ENCODE measurements at places on chromosomes 4 and X. TPM values are rescaled to one million over a fixed set of nuclear protein-coding genes. Genes with fewer than 3 reads are reported as not detected.

DNA sequence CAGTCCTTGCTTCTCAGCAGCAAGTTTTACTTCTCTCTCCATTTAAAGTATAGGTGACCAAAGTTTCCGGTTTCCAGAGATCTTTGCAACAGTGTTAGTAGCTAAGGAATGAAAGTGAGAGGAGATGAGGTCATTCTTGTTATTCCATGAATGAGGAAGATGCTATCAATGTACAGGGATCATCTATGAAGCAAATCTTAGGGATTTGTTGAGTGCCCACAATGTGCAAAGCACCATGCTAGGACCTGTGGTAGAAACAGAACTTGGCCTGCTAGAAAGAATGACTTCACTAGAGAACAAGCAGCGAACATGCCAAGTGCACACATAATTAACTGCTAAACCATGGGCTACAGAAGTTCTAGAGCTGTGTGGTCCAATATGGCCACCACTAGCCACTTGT is 112.5 kb downstream of the MID1 start:
- H3K4me1 ChIP-seq, result no peaks in the 10 kb centered on the region
- no peaks in the 10 kb centered on the region for H3K27me3 ChIP-seq
- DNase-seq, result no peak
- H3K27ac ChIP-seq, result no peak overlapping the region
- no peaks in the 10 kb centered on the region for H3K36me3 ChIP-seq
- H3K4me3 ChIP-seq, result no peak overlapping the region

GRCh38 chrX:71067712-71068043 is 456 bp downstream of the SNX12 start:
- H3K4me3 ChIP-seq, result peak overlapping the region; percentile 62
- H3K27ac ChIP-seq, result peak overlapping the region; percentile 79
- DNase-seq, result no peak
- no peaks in the 10 kb centered on the region for H3K36me3 ChIP-seq
- no peaks in the 10 kb centered on the region for H3K27me3 ChIP-seq
- H3K4me1 ChIP-seq, result peaks cover 14% of the 10 kb centered on the region

DNA sequence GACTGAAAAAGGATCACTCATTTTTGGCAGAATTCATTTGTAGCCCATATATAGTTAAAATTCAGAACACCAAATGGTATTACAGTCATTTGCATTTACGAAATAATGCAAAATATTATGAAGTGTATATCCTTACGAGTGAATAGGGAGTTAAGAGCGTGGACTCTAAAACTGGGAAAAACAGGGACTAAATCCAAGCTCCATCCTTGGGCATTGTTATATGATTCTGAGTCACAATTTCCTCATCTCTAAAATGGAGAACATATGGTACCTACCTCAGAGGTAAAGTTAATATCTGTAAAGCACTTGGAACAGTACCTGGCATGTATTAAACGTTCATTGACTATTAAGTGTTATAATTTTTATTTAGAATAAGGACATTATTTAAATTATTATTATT is 106.3 kb downstream of the ZAR1 start:
- DNase-seq, result no peak
- no peaks in the 10 kb centered on the region for H3K27me3 ChIP-seq
- H3K4me1 ChIP-seq, result no peaks in the 10 kb centered on the region
- H3K36me3 ChIP-seq, result no peaks in the 10 kb centered on the region
- H3K4me3 ChIP-seq, result no peak overlapping the region
- no peak overlapping the region for H3K27ac ChIP-seq

GRCh38 chrX:135170877-135171519 is at the start of gene CT55:
CT55 (minus strand) TSS chrX:135171398; CDS start chrX:135171171, 227 bp downstream.
- no peaks in the 10 kb centered on the region for H3K27me3 ChIP-seq
- H3K4me3 ChIP-seq, result no peak within 1 kb of the TSS
- no peak within 1 kb of the TSS for H3K27ac ChIP-seq

DNA sequence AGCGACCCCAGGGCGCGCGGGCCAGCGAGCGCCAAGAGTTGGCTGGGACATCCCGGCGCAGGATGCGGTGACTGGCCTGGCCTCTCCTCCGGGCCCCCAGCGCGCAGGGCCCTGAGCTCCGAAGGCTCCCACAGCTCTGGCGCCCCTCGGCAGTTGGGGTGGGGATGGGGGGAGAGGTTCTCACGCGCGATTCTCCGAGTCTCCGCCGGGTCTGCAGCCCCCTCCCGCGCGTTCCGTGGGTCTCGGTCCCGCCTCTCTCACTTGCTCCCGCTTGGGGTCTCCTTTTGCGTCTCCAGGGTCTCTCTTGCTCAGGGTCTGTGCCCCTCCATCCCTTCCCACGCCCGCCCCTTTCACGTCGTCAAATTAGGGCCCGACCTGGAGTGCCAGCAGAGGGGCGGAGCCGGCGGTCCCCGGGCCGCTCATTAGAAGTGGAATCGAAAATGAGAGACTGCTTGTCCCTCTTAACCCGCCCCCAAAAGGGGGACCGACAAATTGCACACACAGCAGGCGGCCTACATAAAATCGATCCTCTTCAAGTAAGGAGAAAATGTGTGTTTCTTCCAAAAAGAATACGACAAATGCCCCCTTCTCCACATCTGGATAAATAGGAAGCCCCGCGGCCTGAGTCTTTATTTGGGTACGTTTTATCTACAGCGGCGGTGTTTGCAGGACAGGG is 877 bp upstream of the NKX1-1 start:
- peaks cover 42% of the 10 kb centered on the region for H3K4me1 ChIP-seq
- no peaks in the 10 kb centered on the region for H3K36me3 ChIP-seq
- H3K4me3 ChIP-seq, result no peak overlapping the region
- peaks cover 45% of the 10 kb centered on the region for H3K27me3 ChIP-seq
- no peak for DNase-seq
- no peak overlapping the region for H3K27ac ChIP-seq

DNA sequence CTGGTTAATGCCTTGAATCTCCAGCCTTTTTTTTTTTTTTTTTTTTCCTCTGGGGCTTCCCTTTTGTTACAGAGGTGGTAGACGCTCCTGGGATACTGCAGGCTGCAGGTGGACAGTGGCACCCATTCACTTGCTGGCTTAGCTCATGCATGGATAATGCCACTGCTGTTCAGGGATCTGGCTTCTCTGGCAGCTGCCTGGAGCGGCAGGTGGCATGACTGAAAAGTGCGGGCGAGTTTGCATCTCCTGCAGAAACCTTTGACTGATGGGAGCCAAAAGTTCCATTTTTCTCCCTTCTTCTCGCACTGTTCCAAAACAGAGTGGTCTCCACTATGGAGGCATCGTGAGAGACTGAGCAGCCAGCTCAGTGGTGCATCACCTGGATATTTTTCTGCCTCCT is 5.9 kb upstream of the STIM2 start:
- H3K4me1 ChIP-seq, result peaks cover 21% of the 10 kb centered on the region
- no peaks in the 10 kb centered on the region for H3K27me3 ChIP-seq

CFP gene
- total RNA-seq, result 0.74 TPM

EFHC2 gene
- total RNA-seq, result 3.2 TPM

YY2 gene
- 0.98 TPM for total RNA-seq

GNRHR gene
- not detected for total RNA-seq

NIPAL1 gene
- total RNA-seq, result 8.1 TPM

VGLL1 gene
- total RNA-seq, result not detected
